ENCODE measurements at places on chromosomes 6 and 20.

GRCh38 chr20:62621251-62622110, 20.8 kb upstream of the SLCO4A1 start:
- DNase-seq = no peak

- no peak for DNase-seq
Measured at GRCh38 chr20:12790859-12791258, 217.9 kb upstream of the SPTLC3 start.

DNA sequence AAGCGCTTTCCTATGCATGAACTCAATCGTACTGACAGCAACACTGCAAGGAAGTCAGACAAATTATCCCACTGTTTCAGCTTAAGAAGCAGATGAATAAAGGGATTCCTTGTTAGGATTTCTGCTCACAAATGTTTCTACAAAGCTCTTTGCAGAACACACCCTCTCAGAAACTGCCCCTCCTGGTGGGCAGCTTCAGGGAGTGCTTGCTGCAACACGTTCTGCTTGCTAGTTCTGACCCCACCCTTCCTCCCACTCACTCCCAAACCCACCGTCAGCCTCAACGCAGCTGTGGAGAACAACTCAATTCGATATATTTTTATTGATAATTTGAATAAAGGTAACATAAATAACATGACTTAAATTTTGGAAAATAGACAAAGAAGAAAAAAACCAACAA, 250.8 kb upstream of the PRDM1 start:
- DNase-seq = no peak

DNA sequence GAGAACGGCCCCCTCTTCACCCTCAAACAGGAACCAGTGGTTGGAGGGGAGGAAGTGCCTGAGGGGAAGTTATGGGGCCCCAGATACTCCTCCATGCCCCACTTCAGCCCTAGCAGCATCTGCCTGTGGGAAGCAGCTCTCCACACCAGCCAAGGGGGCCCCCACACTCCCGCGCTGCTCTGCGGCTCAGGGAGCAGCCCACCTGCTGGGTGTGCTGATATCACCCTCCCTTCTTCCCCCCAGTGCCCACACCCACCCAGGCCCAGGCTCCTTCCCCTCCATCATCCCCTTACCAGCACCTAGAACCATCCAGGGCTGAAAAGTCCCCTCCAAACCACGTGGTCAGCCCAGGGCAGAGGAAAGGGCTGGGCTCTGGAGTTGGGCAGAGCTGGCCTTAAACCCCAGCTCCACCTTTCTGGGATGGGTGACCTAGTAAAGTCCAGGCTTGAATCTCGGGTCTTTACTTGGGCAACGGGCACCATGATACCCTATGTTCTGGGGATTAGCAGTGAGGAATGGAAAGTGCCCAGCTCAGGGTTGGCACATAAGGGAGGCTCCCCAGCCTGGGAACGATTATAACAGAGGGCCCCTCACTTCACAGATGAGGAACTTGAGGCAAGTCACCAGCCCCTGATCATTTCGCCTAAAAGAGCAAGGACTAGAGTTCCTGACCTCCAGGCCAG, 663 bp downstream of the LST1 start:
- DNase-seq = no peak

DNA sequence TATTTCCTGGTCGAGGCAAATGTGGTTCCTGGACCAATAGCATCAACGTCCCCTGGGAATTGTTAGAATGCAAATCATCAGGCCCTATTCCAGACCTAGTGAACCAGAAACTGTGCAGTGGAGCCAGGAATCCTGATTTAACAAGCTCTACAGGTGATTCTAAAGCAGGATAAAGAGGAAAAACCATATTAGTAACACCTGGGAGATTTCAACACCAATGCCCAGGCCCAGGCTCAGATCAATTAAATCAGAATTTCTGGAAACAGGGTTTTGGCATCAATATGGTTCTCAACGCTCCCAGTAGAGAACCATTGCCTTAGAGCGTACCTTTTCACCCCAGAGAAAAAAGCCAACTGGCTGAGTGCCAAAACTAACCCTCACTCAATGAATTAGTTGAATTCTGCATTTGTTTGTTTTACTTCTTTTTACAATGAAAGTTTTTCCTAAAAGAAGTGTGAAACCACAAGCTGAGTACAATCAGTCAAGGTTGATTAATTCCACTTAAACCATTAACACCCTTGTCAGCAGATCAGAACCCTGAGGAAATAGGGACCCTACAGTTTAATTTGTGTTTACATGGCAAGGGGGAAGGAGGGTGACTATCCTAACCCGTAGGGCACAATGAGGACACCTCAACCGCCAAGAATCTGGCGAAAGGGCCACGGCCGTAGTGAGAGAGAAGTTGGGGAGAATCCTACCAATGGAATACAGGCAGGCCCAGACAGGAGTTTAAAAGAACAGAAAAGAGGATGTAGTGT, 34.9 kb upstream of the LOC128125822 start:
- no peak for DNase-seq

GRCh38 chr20:24842918-24843715, 106.0 kb upstream of the CST7 start:
- no peak for DNase-seq

All from NCI-H2029 (cell line).